ENCODE measurements at places on chromosomes 2 and 18.
A peak's percentile ranks its signal among the peaks of the same experiment; 100 is the strongest.

- no peak for ATAC-seq
Observed at GRCh38 chr18:9765501-9765900, 57.4 kb downstream of the RAB31 start.

GRCh38 chr2:166135152-166135848 is 7.5 kb upstream of the SCN1A start:
- no peak for ATAC-seq

- no peak for ATAC-seq
Observed at GRCh38 chr2:80361904-80362303, 57.4 kb upstream of the LRRTM1 start.

DNA sequence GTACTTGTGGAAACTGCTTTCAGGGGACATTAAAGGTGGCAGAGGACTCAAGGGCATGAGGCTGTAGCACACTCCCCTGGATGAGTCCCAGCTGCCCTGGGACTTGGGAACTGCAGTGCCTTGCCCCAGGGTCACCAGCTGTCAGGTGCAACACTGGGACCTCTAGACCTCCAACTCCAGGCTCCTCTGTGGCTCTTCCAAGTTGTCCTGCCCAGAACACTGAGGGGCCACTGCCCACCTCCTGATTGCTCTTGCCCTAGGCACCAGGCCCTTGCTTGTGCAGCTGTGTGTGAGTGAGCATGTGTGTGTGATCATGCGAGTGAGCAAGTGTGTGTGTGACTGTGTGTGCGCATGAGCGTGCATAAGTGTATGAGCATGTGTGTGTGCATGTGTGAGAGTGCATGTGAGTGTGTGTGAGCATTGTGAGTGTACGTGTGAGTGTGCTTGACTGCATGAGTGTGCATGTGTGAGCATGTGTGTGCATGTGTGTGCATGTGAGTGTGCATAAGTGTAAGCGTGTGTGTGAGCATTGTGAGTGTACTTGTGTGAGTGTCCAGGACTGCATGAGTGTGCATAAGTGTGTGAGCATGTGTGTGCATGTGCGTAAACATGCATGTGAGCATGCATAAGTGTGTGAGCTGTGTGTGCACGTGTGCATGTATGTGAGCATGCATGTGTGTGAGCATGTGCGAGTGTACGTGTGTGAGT is 301.5 kb downstream of the NDUFA10 start:
- no peak for ATAC-seq

DNA sequence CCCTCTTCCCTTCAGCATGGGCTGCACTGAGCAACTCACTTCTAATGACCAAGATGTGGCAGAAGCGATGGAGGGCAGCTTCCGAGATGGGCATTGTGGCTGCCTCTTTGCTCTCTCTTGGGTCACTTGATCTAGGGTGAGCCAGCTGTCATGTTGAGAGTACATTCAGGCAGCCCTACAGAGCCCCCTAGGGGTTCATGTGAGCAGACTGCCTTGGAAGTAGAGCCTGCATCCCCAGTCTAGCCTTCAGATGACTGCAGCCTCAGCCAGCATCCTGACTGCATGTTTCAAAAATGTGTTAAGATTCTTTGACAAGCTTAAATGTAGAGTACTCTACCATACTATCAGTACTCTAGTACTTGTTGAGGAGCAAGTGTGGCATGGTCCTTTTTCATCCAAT is 143.9 kb downstream of the NCK2 start:
- peak; percentile 72 for ATAC-seq

- ATAC-seq, result peak; percentile 21
Observed at GRCh38 chr2:32357318-32358110, 691 bp downstream of the BIRC6 start.

- ATAC-seq, result no peak
Observed at GRCh38 chr2:206477296-206477695, 34.0 kb downstream of the ADAM23 start.
